ENCODE measurements at places on chromosomes 4 and X. TPM values are rescaled to one million over a fixed set of nuclear protein-coding genes. Genes with fewer than 3 reads are reported as not detected.

- no peak for DNase-seq
Measured at GRCh38 chr4:13698296-13698695, 70.8 kb upstream of the BOD1L1 start.

GRCh38 chr4:158825433-158826036, 56.7 kb downstream of the FNIP2 start:
- DNase-seq, result no peak

- no peak for DNase-seq
Measured at GRCh38 chr4:17347445-17347844, 164.4 kb downstream of the QDPR start.

DNA sequence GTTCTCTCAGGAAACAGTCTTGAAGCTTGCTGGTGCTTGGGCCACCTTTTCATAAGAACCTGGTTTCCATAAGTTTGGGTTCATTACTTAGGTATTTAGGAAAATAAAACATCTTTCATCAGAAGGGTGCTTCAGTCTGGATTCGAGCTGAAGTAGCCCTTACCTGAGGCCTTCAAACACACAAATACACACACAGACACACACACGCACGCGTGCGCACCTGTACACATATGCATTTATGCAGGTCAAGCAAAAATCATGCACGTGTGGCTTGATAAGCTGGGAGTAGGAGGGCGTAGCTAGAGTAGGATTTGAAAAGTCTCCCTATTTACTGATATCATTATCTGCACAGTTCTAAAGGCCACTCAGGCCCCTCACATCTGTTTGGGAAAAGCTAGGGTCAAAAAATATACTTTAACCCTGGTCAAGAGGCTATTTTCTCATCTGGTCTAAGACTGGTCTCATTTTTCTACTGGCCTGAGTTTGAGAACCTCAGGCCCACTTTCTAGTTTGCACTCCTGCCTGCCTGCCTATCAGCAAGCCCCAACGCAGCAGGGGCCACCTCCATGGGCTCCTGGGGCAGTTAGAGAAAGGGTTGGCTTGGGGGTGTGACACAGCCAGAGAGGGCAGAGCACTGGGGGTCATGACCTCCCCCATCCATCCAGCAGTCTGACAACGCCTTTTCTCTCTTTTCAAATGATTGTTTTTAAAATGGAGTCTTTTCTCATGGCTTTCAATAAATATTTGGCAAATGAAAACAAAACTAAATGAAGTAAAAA, 64.3 kb downstream of the RASL11B start:
- no peak for DNase-seq

DNA sequence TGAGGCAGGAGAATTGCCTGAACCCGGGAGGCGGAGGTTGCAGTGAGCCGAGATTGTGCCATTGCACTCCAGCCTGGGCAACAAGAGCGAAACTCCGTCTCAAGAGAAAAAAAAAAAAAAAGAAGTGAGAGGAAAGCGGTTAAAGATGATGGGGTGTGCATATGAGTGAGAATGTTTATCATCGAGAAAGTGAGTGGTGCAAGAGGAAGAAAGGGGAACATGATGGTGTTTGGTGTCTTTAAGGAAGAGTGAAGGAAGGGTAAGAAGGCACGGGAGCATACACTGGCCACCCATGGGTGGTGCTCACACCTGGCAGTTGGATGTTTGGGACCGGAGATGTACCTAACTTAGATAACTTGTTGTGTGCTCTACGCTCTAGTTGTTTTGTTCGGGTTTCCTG, 62.2 kb downstream of the STOX2 start:
- no peak for DNase-seq

DNA sequence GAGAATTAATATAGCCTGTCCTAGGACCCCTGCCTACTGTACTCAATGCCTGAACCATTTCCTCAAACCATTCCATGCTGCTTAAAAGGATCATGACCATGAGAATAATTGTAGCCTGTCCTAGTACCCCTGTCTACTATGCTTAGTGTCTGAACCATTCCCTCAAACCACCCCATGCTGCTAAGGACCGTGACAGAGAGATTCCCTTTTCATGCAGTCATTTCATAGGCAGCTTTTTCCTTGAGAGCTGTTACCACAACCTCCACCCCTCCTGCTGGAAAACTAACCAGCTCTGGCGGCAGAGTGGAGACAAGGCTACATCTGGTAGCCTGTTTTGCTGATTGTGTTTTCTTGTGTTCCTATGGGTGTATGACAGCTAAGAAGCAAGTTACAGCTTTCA, 174.9 kb upstream of the SMARCAD1 start:
- DNase-seq, result no peak

GRCh38 chr4:139282721-139283075, 2.7 kb upstream of the MGARP start:
- DNase-seq, result no peak

DNA sequence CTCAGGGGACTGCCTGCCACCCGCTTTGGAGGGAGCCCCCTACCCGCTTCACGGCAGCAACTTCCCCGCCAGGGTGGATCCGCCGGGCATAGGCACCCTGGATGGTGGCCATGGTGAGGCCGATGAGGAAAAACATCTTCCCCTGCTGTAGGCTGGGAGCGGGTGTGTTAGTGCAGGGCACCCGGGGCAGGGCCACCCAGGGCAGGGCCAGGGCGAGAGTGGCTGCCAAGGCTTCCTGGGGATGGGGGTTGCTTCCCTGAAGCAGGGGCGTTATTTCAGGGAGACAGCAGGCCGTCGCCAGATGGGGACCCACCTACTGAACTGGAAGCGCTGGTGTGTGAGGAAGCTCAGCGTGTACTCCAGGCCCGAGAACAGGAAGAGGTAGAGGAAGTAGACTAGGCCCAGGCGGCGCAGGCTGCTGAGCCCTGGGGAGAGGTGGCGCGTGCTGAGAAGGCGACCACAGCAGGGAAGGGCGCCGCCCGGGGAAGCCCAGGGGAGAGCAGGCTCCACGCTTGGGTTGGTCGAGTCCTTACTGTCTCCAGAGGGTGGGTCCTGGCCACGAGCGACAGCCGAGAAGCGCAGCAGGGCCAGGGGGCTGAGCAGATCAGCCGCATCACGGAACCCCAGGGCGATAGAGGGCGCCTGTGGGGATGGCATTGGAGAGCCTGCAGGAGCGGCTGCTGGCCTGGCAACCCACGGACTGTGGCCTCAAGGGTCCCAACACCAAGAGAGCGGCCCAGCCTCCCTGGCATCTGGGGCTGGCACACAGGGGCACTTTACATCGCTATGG, 31.5 kb downstream of the NOP14 start:
- DNase-seq, result no peak

DNA sequence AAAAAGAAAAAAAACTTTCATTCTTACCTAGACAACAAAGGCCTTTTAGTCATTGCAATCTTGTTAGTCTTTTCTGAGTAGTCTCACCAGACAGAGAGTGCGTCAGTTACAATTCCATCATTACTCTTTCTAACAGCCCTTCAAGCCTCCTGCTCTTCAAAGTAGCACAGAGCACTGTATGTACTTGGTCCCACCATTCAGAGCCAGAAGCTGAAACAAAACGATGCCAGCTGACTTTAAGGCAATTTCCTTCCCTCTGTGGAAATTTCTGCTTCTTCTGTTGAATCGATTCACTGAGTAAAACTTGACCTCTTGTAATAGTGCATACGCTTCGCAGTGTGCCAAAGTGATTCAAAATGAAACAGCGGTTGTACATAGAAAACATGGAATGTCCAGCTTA, 57.7 kb upstream of the TENM3 start:
- DNase-seq, result peak; percentile 60

- no peak for DNase-seq
Measured at GRCh38 chr4:70158576-70158975, 4.5 kb downstream of the PRR27 start.

GRCh38 chr4:3186609-3187008, 62.4 kb upstream of the MSANTD1 start:
- DNase-seq, result no peak

DNA sequence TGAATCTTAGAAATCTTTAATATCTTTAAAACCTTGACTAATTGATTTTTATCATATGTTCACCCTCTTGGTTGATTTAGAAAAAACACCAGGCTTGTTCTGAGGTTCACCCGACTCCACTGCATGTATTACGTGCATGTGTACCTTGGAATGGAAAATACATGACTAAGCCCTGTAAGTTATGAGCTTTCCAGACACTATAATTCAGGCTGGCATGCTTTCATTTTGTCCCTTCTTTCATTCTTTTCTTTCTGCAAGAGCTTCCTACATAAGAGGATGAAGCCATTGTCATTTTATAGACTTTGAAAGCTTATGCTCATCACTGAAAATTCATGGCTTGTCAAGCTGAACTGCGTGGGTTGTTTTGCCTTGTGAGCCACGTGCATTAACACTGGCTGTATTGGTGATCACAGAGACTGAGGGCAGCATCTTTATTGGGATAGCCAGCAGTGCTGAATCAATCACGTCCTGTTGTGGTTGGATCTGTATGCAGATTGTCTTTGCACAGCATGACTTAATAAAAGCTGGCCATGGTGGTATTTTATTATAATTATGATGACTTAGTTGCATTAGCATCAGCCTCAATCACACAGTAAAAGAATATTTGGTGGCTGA, 141.9 kb downstream of the SLIT2 start:
- no peak for DNase-seq

- DNase-seq, result no peak
Measured at GRCh38 chr4:74437866-74438265, 7.1 kb upstream of the AREG start.

- DNase-seq, result no peak
Measured at GRCh38 chr4:6902318-6903042, 7.1 kb upstream of the TBC1D14 start.

DNA sequence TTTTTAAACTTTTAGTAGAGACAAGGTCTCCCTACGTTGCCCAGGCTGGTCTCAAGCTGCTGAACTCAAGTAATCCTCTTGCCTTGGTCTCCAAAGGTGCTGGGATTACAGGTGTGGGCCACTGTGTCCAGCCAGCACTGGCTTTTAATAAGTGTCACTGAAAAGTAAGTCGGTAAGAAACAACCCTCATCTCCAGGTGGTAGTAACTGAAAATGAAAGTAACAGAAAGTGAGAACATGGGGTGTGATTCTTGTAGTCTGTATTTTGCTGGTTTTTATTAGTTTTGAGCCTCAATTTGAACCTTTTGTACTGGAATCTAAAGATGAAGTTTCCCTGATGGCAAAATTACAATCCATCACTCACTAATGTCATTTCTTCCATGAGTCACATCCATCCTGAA, 238.1 kb upstream of the AGA start:
- DNase-seq, result no peak

- DNase-seq, result no peak
Measured at GRCh38 chr4:89259301-89260028, 48.1 kb downstream of the GPRIN3 start.

DNA sequence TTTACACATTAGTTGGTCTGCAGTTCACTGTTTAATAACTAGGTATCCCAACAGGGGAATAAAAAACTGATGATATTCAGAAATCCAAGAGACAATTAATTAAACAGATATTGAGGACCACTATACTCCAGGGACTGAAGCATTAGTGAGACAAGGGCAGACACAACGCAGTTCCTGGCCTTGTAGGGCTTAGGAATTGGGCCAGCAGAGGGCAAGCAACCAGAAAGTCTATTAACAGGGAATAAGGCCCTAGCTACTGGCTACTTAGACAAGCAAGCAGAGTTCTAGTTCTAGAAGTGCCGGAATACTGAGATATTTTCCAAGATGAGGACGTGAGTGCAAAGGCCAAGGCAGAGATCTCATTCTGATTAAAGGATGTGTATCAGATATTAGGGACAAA, 58.6 kb upstream of the ADGRA3 start:
- DNase-seq, result no peak

GRCh38 chr4:154658680-154659405, 46.4 kb upstream of the FGG start:
- peak; percentile 24 for DNase-seq

DNA sequence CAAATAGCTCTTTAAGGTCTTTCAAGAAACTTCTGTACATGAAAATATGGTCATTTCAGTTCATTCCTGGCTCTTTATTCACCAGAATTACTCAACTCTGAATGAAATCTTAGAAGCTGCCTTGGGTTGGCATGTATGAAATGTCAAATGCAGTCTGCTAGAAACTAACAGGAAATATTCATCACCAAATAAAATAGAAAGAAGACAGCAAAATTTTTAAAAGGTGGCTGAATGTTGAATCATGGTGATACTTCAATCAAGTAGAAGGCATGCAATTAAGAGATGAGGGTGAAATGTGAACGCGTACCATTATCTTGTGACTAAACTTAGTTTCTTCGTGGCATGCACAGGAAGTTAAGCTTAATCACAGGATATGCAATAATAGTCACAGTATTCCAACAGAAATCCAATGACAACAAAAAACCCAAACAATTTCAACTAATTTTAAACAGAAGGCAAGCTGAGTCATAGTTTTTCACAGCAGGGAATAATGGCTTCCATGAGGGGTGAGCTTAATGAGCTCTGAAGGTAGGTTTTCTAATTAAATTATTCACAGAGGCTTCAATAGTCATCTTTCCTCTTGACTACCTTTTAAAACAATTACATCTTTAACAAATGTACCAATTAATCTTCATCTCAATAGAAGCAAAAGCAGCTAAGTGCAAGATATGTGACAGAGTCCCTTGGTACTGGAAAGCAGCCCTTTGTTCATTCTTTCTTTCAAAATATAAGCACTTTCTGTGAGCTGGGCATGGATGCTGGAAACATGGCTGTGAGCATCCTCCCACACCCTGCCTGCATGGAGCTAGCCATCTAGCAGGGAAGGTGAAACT, 44.5 kb downstream of the SCFD2 start:
- DNase-seq, result peak; percentile 90

GRCh38 chrX:17380221-17380620, 5.2 kb downstream of the NHS start:
- DNase-seq, result no peak

SUPT20HL2 gene
- polyA plus RNA-seq, result 0.07 TPM

F9 gene
- not detected for polyA plus RNA-seq

UTP14A gene
- polyA plus RNA-seq, result 26.0 TPM

FMR1 gene
- polyA plus RNA-seq, result 47.8 TPM

TMPRSS11D gene
- 0.31 TPM for polyA plus RNA-seq

RTL5 gene
- 14.2 TPM for polyA plus RNA-seq

WDR1 gene
- polyA plus RNA-seq, result 170 TPM

GAGE1 gene
- not detected for polyA plus RNA-seq

MAGEA11 gene
- not detected for polyA plus RNA-seq

SLC2A9 gene
- polyA plus RNA-seq, result 3.8 TPM

TCEANC gene
- 3.2 TPM for polyA plus RNA-seq

Measured in muscle of back (tissue), 13 donors.